A549 treated with RU486 at 1 μM for 4 hours (cell line): ENCODE measurements at places on chromosomes 5 and 9. TPM values are rescaled to one million over a fixed set of nuclear protein-coding genes. Genes with fewer than 3 reads are reported as not detected.

The ROPN1L gene
- 1.1 to 2.7 TPM (median 2.1 TPM) in 5 replicates for total RNA-seq

The ACSL6 gene
- total RNA-seq, result 0.16 to 0.24 TPM in 2 of 5 replicates, not detected in the others

The GABRB2 gene
- not detected in 5 replicates for total RNA-seq

The P4HA2 gene
- 36.0 to 46.4 TPM (median 42.2 TPM) in 5 replicates for total RNA-seq

The TAF1L gene
- 0.02 TPM in 1 of 5 replicates, not detected in the others for total RNA-seq

The PPIC gene
- 13.8 to 17.8 TPM (median 15.9 TPM) in 5 replicates for total RNA-seq

The PCDHA12 gene
- total RNA-seq, result 1.9 to 3.0 TPM (median 2.7 TPM) in 5 replicates

The CCDC192 gene
- total RNA-seq, result not detected in 5 replicates

The IL9 gene
- total RNA-seq, result not detected in 5 replicates

The CCDC180 gene
- 0.37 to 1.2 TPM (median 0.57 TPM) in 5 replicates for total RNA-seq

The LHX3 gene
- 0.07 to 0.14 TPM (median 0.11 TPM) in 4 of 5 replicates, not detected in the other for total RNA-seq

The CDC25C gene
- 10.7 to 12.9 TPM (median 11.2 TPM) in 5 replicates for total RNA-seq
